ENCODE measurements at places on chromosomes 2 and 18. TPM values are rescaled to one million over a fixed set of nuclear protein-coding genes. Genes with fewer than 3 reads are reported as not detected.
A peak's percentile ranks its signal among the peaks of the same experiment; 100 is the strongest.

DNA sequence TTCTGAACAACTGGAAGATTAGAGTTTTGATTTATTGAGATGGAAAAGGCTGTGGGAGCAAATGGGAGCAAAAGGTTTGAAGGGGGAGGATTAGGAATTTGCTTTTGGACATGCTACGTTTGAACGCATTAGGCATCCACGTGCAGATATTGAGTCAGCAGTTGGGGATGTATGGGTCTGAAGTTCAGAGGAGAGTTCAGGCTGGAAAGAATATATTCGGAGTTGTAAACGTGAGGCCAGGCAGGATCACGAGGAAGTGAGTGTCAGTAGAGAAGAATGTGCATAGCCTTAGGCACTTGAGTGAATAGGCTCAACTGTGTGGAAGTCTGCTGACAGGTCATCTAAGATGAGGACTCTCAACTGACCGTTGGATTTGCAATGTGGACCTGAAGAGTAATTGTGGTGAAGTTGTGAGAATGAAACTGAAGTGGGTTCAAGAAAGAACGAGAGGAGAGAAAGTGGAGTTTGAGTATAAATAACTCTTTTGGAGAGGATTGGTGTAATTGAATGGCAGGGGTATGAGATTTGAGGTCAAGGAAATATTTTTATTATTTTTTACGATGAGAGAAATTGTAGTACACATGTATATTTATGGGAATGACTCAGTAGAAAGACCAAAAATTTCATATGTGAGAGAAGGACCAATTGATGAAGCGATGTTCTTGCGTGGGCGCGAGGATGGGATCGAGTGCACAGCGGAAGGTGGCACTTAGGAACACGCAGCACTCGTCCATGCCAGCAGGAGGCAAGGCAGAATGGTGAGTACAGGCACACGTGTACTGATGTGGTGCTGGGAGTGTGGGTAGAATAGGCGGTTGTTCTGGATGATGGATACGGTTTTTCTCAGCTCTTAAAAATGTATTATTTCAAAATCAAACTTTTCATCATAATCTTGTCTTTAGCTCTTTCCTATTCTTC is 40.5 kb upstream of the POLE4 start:
- DNase-seq, result peak; percentile 92

CFC1 gene
- total RNA-seq, result not detected

GRCh38 chr2:231590614-231591013 is 2.0 kb upstream of the TEX44 start:
- peak; percentile 44 for DNase-seq

TRAPPC12 gene
- total RNA-seq, result 77.6 TPM

PPP3R1 gene
- 58.8 TPM for total RNA-seq

- DNase-seq, result no peak
Observed at GRCh38 chr2:169984145-169984544, 156.9 kb downstream of the UBR3 start.

DNA sequence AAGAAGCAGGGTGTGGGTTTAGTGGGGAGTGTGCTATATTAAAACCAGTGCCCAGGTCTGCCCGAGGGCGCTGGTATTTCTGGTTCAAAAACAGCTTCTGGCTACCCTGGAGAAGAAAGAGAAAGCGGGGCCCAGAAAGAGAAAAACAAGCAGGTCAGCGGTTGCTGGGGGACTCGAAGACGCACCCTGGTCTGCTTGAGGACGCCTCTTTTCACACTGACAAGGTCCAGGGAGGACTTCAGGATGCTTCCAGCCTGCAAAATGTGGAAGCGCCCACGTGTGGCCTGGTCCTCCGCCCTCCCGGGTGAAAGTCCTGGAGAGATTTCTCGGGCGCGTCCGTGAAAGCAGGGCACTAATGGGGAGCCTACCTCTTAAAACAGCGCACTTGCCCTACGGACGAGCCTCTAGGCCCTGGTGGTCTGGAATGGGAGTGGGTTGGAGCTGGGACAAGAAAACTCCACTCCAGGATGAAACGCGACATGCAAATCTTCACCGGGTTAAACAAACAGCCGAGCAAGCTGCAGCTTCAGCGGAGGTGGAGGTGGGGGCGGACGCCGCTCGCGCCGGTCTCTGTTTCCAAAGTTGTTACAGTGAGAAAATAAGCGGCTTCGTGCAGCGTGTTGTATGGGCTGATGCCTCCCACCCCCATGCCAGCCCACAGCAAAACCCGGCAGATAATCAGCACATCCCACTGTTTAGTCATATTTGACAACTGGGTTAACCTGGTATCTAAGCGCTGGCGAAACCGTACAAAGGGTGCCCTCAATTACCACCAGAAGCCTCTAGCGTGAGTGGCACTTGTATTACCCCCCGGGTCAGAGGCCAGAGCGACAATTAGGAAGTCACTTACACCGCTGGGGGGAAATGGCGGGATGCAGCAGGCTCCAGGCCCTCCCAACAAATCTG is 1.1 kb upstream of the SP9 start:
- DNase-seq, result no peak

FAM161A gene
- total RNA-seq, result 8.4 TPM

GRCh38 chr2:164737612-164738081 is 104.0 kb downstream of the COBLL1 start:
- peak; percentile 24 for DNase-seq

- no peak for DNase-seq
Observed at GRCh38 chr2:208153156-208153555, 7.2 kb upstream of the CRYGB start.

DNA sequence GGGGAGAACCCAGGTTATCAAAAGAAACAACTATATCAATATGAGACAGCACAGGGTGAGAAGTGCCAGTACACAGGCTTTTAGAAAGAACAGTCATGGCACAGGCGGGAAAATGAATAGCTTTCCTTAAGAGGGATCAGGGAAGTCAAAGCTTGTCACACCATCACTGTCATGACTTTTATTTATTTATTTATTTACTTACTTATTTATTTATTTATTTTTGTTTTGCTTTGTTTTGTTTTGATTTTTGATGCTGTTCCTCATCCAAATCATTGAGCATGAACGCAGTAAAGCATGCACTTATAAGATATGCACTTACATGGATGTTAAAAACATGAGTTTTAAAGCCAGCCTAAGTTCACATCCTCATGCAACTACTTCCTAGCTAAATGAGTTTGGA is 19.3 kb upstream of the CRIM1 start:
- no peak for DNase-seq

PKP4 gene
- 59.1 TPM for total RNA-seq

- peak; percentile 34 for DNase-seq
Observed at GRCh38 chr2:74481961-74482800, 617 bp downstream of the CCDC142 start.

GRCh38 chr2:96131152-96131812 is 7.0 kb downstream of the ASTL start:
- no peak for DNase-seq

IL18RAP gene
- total RNA-seq, result not detected

DNA sequence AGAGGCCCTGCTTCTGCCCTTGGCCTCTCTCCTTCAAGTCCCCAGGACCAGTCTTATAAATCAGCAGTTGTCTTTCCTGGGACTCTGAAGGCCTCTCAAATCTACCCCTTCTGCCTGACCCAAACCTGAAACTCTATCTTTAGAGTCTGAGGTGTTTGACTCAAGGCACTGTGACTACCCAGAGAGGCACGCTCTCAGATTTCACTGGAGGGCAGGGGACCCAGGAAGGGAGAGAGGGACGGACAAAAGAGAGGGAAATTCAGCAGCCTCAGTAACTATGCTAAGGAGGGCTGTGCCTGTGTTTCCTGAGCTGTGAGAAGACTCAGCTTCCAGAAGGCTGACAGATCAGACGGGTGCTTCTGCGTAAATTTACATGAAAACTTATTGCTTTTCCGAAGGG is 217.8 kb downstream of the HAUS1 start:
- DNase-seq, result peak; percentile 62

Data from PC-9 (cell line).